ENCODE measurements at places on chromosomes 4 and X.

- DNase-seq = no peak
Measured at GRCh38 chrX:105314458-105314857, 94.0 kb upstream of the TEX13A start.

DNA sequence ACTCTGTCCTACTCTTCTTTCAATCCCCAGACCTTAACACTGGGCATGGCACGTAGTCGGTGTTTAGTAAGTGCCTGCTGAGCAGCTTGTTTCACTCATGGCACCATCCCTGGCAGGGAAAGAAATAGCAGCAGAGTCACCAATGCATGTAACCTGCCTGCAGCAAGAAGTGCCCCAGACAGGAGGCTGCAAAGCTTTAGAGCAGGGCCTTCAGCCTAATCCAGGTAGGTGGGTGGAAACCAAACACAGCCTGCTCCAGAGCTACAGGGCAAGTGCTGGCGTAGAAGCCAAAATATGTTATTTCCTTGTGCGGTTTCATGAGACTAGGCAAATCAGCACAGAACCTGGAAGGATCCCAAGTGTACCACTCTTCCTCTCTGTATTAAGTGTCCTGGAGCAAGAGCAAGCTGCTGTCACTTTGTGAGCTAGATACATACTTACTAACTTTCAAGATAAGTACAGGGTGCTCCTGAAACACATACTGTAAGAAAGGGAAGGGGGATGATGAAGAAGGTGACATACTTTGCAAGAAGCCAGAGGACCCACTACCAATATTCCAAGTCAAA is 5.5 kb downstream of the PROM1 start:
- no peak for DNase-seq

- no peak for DNase-seq
Measured at GRCh38 chr4:25773358-25773757, 89.4 kb downstream of the SEL1L3 start.

DNA sequence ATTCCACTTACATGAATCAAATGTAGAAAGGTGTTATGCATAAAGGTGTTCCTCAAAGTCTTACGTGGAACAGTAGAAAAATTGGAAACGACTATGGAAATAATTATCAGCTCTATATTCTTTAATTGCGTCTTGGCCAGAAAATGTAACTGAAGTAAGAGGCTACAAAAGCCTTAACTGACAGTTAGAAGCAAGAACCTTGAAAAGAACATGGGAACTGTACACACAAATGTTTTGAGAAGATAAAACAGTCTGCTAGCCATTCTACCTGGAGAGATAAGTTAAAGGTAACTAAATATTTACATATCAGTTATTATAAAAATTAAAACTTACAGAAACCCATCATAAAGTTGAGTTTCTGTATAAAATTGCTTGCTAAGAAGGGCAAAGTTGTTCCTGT is 172.0 kb upstream of the FTHL17 start:
- DNase-seq = no peak

- no peak for DNase-seq
Measured at GRCh38 chrX:41447897-41448296, 754 bp downstream of the NYX start.

DNA sequence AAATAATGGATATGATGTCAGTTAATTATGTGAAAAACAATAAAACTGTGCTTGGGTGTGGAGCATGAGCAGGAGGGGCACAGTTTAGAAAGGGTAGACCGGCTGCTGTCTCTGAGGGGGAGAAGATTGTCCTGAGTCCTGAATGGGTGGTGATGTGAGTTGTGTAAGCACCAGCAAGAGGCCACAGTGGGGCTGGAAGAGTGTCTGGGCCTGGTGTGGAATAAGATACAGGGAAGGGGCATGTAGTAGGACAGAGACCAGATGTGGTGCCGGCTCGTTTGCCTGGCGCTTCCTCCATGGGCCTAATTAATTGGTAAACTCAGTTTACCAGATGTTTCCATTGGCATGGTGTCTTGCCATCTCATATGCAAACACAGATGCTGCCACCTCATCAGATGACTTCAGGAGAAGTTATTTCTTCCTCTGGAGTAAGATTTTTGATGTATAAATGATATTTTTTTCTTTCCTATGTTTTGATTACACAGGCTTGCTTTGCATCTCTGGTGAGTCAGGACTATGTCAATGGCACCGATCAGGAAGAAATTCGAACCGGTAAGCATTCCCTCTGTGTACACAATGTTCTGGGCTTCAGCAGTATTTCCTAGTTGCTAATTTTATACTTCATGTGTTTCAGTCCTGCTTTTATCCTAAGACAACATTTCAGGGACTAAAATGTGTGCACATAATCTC is 5.1 kb downstream of the MED28 start:
- no peak for DNase-seq

DNA sequence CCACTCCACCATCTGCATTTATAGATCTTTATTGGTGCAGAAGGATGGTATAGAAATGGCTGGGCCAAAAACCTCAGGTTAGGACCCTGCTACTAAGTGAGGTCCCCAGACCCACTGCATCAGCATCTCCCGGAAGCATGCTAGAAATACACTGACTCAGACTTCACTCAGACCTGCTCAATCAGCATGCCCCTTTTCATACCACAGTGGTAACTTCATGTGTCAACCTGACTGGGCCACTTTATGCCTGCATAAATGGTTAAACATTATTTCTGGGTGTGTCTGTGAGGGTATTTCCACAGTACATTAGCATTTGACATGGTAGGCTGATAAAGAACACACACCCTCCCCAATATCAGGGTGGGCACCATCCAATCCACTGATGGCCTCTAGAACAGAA is 118.6 kb upstream of the VCX3B start:
- no peak for DNase-seq

DNA sequence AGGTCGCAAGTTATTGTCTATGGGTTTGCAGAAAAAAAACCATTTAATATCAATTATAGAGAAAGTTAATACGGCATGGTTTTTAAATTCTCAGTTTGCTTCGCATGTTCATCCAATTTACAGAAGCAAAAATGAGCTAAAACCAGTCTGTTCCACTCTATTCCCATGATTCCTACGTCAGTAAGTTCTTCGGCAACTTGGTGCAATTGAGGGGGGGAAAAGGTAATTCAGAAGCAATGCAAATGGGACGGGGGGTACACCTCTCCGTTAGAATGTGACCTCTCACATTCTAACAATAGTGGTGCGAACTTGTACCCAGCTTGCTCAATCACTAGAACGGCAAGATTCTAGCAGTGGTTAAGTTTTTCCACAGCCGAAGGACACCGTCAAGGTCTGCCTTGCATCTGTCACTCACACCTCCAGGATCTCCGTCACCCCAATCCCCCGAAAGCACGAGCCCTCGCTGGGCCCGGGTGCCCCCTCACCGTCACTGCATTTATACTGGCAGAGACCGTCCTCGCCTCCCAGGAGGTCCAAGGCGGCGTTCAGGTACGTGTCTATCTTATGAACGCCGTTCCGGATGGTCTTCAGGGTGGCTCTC is 653 bp downstream of the PLA2G12A start:
- DNase-seq = no peak

Data from stimulated activated CD8-positive, alpha-beta memory T cell treated with anti-CD3 and anti-CD28 coated beads, Interleukin-4, amount 100 ng/mL, for 48 hours (primary cell).